ENCODE measurements at places on chromosomes 16 and 17.
A peak's percentile ranks its signal among the peaks of the same experiment; 100 is the strongest.

DNA sequence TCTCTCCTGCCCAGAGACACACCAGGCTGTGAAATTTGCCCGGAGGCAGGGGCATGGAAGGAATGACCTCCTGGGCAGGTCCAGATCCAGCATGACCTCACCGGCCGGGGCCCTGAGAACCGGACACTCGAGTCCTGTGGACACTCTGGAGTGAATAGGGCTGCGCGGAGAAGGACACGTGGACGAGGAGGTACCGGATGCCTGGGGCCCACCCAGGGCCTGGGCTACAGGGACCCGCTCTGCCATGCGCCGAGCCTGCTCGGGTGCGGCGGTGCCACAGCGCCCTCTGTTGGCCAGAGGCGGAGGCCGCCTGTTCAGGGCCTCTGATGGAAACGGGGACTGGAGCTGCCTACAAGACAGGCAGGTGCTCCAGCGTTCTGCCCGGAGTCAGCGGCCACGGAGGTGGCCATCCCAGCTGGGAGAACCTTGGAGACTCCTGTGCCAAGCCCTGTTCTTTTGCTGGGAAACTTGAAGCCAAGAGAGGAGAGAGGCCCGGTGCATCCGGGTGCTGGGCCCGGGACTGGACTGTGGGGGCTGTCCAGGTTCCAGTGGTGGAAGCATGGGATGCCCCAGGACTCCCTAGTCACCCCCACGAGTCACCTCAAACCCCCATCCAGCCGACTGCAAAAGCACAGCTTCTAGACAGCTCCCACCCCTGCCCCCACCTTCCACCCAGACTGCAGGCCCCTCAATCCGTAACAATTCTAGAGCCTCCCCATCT, 19.3 kb upstream of the NXPH3 start:
- DNase-seq, result peak; percentile 85

DNA sequence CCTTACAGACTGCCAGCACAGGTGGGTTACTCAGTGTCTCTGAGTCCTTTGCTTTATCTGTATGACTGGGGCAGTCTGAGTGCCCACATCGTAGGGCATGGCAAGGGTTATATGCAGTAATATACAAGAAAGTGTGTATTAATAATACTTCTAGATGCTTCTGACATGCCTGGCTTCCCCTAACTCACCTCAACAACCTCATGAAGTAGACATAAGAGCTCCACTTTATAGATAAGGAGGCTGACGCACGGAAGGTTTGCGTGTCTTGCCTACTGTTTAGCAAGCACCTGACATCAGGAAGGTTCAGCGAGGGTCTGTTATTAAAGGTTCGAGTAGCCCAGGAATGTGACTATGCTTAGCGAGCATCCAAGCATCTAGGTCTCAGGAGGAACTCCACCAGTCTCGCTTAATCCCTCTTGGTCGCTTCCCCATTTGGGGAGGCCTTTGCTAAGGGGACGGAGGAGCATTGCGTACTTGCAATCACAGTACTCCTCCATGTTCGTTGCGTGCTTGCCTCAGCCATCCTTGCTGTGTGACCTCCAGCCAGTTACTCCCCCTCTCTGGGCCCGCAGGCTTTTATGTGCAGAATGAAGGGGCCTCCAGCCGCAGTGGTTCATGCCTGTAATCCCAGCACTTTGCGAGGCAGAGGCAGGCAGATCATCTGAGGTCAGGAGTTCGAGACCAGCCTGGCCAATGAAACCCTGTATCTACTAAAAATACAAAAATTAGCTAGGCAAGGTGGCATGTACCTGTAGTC, 1.6 kb downstream of the KCNG4 start:
- no peak for DNase-seq

DNA sequence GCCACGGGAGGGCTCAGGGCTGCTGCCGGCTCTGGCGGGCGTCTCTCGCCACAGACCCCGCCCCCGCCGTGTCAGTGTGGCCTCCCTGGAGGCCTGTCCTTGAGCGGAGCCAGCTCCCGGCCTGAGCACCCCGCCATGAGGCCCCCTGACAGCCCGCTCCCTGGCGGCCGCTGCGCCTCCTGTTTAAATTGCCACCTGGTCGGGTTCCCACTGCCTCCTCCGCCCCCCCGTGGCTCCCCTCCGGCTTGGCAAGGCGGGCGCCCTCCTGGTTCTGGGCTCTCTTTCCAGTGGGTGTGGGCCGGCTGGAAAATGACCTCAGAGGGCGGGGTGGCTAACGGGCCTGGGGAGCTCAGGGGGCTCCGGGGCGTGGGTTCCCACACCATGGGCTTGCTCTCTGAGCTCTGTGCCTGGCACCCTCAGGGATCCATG, 42.1 kb upstream of the SSTR5 start:
- DNase-seq, result no peak

DNA sequence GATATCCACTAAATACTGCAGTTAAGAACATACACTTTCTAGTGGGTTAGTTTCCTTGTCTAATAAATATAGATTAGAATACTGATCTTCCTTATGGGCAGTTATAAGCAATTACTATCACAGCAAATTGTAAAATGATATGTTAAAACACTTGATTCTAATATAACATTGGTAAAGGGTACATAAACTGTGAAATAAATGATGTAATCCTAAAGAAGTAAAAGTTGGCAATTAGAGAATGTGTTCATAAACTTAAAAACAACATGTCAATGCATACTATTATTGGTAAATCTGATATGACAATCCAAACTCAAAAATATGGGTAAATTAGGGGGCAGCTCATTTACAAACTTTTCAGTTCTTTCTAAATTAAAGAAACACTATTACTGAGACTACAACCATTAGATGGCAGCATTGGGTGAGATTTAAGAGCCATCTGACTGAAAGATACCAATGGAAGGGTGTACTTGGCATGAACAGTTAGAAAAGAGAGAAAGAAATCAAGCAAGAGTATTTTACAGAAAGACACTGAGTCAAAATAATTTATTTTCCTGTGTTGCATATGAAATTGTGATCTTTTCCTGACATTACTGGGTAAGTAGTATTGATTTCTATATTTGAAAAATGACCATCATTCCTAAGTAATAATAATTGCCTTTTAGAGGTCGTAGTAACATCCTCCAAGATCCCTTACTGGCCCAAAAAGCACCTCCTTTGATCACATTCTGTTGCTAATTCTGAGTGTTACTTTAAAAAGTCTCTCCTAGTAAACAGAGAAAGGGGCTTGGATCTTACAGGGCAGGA, 119.6 kb downstream of the SPAG9 start:
- no peak for DNase-seq

DNA sequence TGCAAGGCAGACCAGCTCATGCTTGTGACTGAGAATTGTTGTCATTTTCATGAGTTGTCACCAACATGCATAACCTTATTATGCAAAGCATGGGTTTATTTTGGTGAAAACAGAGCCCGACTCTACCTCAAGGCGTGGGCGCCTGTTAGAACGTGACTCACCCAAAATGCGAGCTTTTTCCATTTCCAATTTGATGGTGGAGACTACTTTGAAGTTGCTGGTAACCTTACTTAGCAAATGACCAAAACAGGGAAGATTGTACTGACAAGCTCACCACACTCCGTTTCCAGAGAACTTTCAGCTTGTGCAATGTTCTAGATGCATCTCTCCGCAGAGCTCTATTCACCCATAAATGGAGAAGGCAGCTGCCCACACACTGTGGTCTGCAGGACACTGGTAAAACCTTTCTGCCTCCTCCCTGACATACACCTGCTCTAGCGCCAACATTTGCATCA, 284.5 kb downstream of the MAF start:
- DNase-seq, result peak; percentile 52

DNA sequence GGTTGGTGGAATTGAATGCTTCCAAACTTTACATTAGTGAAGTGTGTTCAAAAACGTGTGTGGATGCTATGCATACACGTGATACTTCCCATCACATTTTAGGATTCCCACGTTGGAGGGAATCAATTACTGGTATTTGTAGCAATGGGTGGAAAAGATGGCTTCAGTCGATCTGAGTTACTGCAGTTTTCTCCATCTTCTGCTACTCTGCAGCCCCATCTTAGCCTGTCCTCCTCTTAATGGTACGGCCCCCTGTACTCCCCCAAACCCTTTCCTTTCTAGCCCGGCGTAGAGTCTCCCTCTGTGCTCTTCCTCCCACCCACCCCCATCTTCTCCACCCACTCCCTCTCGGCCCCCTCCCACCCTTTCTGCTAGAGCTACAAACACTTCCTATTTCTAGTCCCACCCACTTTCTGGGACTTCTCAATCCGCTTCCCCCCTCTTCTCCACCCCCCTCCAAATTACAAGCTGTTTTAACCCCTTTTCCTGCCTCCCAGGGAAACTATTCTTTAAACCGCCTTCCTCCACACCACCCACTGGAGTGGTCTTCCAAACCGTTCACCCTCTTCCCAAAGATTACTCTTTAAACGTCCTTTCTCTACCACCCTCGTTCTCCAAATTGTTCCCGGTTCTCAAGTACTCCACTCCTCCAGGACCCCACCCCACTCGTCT, 1.1 kb downstream of the CHTF8 start:
- no peak for DNase-seq

DNA sequence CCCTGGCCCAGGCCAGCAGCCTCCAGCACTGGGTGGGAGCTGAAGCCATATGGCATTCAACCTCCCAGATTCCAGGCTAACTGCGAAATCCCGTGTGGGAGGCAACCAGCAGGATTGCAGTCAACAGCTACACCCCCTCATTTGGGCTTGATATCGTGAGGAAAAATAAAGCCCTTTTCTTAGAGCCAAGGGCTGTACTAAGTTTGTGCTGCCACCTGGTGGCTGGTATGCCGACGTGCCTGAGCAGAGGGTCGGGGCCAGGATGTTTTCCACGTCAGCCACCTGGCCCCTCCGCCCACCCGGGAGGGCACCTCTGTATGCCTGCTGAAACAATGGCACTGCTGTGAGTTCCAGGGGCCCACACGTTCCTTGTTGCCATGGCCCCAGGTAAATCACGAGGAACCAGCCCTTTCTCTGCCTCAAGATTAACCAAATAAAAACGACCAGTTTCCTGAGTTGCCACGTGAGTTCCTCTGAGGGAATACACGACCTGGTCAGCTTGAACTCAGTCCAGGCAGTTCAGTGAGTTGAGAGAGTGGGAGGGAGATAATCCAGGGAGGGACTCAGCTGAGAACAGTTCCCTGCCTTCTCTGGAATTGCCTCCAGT, 9.0 kb downstream of the TMEM98 start:
- peak; percentile 69 for DNase-seq

GRCh38 chr17:66750116-66750515, 84.8 kb upstream of the CACNG5 start:
- no peak for DNase-seq

DNA sequence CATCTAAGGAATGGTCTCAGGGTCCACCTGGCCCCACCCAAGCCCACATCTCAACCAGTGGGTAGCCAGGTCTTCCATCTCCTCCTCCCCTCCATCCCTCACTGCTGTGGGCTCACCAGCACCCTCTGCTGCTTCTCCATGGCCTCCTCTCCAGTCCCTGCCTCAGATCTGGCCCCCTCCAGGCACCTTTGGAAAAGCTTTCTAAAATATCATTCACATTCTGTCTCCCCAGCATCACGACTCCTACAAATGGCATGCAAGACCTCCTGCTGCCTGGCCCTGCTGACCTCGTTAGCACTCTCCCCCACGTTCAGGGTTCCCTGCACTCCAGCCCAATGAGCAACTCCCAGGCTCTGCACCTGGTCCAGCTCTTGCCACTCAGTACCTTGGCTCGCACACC, 13.7 kb downstream of the GLP2R start:
- DNase-seq, result no peak

GRCh38 chr16:50275428-50276325, 9.3 kb downstream of the ADCY7 start:
- DNase-seq, result no peak

GRCh38 chr16:49701065-49701685, 154.7 kb downstream of the ZNF423 start:
- no peak for DNase-seq

GRCh38 chr17:80671039-80671824, 126.6 kb downstream of the RPTOR start:
- DNase-seq, result no peak

GRCh38 chr16:3575491-3575890, 1.7 kb downstream of the NLRC3 start:
- DNase-seq, result no peak

DNA sequence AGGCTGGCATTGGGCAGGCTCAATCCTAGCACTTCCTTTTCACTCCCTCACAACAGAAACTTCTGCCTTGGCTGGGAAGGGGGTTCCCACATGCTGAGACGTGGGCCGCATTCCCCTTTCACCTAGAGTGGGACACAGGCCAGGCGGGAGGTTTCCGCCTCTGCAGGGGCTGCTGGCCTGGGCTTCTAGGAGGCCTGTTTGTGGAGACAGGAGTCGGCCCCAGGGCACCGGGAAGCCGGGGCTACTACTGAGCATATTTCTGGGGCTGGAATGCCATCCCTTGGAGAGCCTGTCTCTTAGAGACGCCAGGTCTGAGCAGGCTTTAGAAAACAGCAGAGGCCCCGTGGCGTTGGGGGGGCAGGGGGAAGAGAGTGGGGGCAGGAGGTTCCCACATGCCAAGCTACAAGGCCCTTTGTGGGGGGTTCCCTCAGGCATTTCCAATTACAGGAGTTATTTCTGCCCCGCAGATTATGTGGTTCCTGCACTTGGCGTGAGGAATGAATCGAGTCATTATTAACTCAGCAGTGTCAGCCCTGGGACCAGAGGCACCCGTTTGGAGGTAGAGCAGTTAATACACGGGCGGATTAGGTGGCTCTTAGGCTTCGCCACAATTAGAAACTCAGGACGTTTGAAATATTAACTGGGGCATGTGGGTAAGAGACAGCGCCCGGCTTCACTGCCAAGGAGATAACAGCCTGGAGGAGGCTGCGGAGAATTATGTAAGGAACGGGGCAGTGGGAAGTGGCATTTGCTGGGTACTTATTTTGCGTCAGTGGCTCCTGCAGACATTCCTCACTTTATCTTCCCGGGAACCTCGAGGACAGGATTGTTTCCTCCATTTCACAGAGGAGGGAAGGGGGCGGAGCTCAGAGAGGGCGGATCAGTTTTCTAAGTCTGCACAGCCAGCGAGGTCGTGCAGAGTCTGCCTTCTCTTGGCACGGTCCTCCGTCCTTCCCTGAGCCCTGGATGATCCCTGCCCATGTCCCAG, 162.5 kb downstream of the MAF start:
- no peak for DNase-seq

GRCh38 chr17:4175921-4176807, 33.2 kb downstream of the CYB5D2 start:
- DNase-seq, result peak; percentile 32

DNA sequence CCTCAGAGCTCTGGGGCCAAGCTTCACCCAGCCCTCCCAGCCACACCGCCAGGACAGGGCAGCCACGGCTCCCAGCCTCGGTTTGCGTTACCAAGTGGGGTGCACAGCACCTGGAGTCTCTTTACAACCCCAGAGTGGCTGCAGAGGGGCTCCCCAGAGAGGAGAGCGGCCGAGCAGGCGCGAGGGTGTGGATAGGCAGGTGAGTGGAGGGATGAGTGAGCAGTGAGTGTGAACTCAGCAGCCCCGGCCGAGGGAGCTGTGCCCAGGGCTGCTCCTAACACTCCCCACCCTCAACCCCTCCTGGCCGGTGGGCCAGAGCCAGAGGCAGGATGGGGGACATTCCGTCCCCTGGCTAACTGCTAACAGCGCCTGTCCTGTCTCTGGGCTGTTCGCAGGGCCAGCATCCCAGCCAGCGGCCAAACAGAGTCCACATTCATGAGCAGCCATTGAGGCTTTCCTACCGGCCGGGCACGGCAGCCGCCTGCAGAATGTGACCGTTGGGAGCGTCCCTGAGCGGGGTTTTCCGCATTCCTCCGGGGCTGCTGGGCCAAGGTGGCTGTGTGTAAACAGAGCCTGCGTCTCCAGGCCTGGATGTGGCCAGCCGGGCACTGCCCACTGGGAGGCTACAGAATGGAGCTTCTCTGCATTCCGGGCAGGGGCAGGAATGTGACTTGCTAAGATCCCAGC, 5.3 kb downstream of the ZNF469 start:
- DNase-seq, result no peak

All from activated naive CD4-positive, alpha-beta T cell treated with anti-CD3 and anti-CD28 coated beads, Interleukin-2, amount 50 U/mL, for 16 hours (primary cell).